ENCODE measurements at places on chromosomes 11 and 22. TPM values are rescaled to one million over a fixed set of nuclear protein-coding genes. Genes with fewer than 3 reads are reported as not detected.

The VSIG10L2 gene
- 0.14 TPM for total RNA-seq

The OR51B4 gene
- not detected for total RNA-seq

The OR8A1 gene
- not detected for total RNA-seq

The NUCB2 gene
- 152 TPM for total RNA-seq

The CD3G gene
- total RNA-seq, result not detected

The NAALAD2 gene
- 0.14 TPM for total RNA-seq
